ENCODE measurements at places on chromosomes 2 and 18.
A peak's percentile ranks its signal among the peaks of the same experiment; 100 is the strongest.

DNA sequence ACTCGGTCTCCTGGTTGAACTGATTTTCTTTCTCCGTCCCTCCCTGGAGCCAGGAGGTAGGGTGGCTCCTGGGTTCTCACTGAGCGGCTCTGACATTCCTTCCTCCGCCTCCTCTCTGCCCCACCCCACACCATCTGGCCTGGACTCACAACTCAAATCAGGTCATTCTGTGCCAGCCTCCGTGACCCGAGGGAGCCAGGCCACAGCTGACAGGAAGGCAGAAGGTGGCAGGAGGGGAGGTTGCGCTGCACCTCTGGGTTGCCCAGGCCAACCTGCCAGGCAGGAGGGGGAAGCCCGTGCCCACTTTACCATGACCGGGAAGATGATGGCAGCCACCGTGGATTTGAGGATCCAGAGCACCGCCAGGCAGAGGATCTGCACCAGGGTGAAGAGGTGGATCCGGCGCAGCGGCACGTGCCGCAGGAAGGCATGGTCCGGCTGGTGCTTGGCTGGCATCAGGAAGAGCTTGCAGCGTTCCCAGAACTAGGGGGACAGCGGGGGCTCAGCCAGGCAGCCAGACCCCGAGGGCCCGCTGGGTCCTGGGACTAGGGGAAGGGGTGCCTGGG is 28.3 kb downstream of the MTHFD2 start:
- no peak for DNase-seq

DNA sequence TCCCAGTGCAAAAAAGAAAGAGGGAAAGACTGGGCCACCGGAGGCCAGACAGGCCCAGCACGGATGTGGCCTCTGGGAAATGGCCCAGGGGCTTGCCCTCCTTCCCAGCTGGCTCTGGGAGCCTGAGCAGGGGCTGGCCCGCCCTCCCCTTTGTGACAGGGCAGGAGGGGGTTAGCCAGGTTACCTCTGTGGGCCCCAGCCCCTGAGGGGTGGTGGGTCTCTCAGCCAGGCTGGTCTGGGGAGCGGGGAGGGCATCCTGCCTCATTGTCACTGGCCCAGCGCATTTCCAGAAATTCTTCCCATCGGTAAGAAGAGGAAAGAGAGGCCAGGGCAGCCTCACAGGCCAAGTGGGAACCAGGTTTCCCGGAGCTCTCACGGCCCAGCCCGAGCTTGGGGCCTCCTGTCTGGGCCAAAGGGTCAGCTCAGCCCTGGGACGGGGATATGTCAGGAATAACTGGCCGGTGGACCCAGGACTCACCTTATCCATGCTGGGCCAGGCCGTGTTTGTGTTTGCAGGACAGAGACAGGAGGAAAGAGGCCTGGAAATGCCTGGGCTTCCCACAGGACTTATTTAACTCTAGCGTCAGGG is 182.2 kb downstream of the ZFP36L2 start:
- no peak for DNase-seq

GRCh38 chr2:46262248-46262938 is 34.8 kb upstream of the EPAS1 start:
- no peak for DNase-seq

GRCh38 chr2:207334624-207335371 is 169.1 kb upstream of the KLF7 start:
- DNase-seq, result peak; percentile 44

GRCh38 chr2:70855667-70856066 is 20.1 kb upstream of the CD207 start:
- no peak for DNase-seq

Measured in omental fat pad (tissue), 4 donors.